ENCODE measurements at places on chromosomes 2 and 18.

GRCh38 chr2:151614606-151615306, 119.5 kb downstream of the NEB start:
- no peak for DNase-seq

GRCh38 chr2:1432726-1433125, 19.5 kb downstream of the TPO start:
- no peak for DNase-seq

- DNase-seq, result no peak
Measured at GRCh38 chr2:64924170-64924934, 64.8 kb upstream of the SLC1A4 start.

DNA sequence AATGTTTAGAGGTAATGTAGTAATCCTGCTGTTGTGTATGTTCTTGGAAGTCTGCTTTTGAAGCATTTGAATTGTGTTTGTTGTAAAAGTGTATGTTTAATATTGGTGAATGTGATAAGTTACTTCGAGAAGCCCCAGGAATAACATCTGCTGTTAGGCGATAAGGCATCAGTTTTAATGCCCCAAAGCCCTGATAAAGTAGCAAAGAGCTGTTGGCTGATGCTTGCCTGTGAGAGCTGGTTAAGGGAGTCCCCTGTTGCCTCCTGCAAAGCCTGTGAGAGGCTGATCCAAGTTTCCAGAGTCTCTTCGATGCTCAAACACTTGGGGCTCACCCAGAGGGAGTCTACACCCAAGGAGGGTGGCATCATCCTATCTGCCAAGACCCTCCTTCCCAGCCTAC, 110.3 kb downstream of the RNF152 start:
- DNase-seq, result no peak

- DNase-seq, result no peak
Measured at GRCh38 chr18:26813043-26813442, 52.5 kb downstream of the AQP4 start.

GRCh38 chr2:122863532-122863931, 1108.1 kb downstream of the TSN start:
- DNase-seq, result no peak

DNA sequence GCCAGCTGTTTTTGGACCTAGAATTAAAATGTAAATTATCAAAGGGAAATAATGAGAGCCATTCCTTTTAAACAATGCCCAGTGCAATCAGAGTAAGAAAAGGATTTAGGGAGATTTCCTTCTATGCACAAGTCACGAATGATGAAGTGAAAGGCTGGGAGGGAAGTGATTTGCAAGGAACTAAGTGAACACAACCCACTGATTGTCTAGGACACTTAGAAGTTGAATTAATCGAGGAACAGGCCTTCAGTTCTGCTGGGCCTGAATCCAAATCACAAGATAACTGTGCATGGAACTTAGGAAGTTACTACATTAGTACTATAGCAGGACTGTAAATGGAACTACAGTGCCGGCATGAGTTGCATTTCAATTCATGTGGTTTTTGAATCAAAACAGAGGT, 17.7 kb downstream of the MAP2 start:
- no peak for DNase-seq

GRCh38 chr2:224837558-224837957, 121.4 kb upstream of the CCDC195 start:
- DNase-seq, result no peak

- DNase-seq, result no peak
Measured at GRCh38 chr18:10249801-10250200, 204.6 kb upstream of the APCDD1 start.

DNA sequence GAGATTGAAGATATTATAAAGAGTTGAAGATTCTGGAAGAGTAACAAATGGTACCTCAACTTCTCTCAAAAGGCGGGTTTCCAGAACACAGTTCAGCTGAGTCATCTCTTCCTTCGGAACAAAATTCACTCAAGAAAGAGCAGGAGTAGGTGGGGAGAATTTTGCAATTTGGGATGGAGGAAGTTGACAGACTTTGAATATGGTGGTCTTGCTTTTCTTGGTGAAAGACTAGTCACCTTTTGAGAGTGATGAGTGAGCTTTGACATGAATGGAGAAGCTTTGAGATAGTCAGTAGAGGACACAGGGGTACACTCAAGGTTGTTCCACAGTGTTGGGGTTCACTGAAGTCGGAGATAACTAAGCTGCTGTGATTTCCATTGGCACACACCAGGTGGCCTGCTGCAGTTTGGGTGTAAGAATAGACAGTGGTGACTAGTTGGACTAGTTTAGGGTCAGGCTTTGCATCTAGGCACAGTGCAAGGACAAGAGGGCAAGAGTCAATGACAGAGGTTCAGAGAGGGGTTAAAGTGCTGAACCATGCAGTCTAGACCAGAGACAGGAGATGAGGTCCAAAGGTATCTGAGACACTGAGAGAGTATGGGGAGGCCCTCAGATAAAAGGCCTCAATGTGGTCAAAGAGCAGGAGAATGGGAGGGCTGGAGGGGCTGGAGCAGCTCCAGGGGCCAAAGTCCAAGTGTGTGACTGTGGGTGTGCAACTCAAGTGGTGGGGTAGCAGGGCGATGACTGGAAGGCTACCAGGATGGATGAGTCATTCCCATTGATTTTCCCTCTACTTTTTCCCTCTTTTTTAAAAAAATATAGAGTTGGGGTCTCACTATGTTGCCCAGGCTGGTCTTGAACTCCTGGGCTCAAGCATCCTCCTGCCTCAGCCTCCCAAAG, 7.7 kb downstream of the CCL20 start:
- no peak for DNase-seq

- DNase-seq, result no peak
Measured at GRCh38 chr2:112301171-112301584, 25.8 kb downstream of the ZC3H6 start.

DNA sequence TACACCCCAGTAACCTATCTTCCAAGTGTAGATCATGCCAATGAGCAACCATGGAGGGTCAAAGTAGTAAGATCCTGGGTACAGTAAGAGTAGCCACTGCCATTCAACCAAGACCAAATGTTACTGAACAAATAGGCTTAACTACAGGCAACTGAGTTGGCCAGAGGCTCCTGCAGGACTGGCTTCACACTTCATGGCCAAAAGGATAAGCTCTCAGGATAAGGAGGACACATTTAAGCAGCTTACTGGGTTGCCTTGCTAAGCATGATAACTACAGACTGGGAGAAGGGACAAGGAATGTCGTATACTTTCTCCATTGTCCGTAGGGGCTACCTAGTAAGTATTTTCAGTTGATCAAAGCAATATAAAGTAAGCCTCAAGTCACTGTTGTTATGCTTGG, 174.7 kb downstream of the INO80D start:
- no peak for DNase-seq

DNA sequence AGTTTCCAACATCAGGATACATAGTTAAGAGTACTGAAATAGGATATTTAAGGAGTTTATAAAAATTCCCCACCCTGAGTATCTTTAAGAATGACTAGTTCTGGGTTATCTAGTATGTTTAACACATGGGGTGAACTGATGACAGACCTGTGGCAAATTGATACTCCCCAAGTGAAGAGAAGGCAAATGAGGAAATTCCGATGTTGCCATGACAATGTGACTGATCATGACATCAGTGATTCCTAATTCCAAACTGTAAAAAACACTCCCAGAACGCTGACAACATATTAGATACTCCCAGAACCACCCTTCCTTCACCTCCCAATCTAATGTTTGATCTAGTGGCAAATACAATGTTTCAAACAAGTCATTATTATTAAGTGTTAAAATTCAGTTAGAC, 77.6 kb downstream of the RBMS1 start:
- no peak for DNase-seq

- no peak for DNase-seq
Measured at GRCh38 chr2:73821669-73822068, 7.1 kb upstream of the STAMBP start.

- DNase-seq, result no peak
Measured at GRCh38 chr2:229884775-229885699, 36.8 kb downstream of the TRIP12 start.

DNA sequence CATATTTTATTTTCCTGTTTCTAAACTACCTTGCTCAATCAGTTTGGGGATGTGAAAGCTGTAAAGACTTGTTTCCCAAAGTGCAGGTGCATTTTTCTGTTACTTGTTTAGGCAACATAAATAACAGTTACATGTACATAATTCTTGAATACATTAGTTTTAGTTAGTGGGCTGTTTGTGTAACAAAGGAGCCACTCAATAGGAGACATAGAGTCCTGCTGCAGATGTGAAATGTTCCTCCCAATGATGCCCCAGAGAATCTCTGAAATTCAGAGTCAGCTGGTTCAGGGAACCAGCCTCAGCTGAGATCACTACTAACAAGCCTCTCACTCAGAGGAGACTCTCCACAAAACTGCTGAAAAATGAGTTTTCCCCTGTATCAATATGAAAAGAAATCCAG, 91.5 kb upstream of the TWSG1 start:
- no peak for DNase-seq

- no peak for DNase-seq
Measured at GRCh38 chr2:47429795-47430194, 26.8 kb downstream of the MSH2 start.

- DNase-seq, result no peak
Measured at GRCh38 chr2:241340631-241341163, 15.4 kb upstream of the FARP2 start.

DNA sequence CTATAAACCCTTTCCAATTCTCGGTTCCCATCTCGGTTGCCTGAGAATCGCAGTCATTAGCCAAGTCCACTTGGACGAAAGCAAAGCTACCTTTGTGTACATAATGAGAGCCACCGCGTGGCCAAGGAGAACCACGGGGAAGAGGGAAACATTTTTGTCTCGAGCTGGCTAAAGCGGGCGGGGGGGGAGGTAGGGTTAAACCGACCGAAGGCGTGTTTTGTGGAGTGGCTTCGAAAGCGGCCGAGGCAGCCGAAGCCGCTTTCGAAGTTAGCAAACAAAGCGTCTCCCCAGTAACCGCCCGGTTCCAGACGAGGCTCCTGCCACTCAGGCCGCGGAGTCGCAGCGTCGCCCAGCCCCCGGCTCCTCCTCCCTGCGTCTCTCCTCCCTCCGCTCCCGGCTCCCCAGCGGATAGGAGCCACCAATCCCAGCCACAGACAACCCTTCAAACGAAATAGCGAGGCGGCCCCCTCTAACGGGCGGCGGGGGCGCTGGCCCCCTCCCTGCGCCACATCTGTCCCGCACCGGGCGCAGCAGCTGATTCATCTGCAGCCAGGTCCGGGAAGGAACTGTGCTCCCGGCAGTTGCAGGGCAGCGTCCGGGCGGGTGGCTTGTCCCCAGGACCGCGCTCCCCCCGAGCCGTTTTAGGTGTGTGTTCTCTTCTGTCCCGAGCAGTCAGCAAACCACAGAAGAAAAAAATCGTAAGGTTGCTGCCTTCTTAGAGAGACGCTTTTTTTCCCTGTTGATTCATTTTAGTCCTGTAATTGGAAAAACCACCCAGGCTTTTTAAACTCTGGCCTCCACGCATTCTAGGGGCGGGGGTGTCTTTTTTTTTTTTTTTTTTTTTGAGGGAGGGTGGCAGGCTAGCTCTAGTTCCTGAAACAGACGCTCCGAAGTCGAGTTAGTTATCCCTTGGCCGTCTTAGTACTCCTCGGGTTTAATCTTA, 1.8 kb upstream of the TGIF1 start:
- DNase-seq, result no peak

DNA sequence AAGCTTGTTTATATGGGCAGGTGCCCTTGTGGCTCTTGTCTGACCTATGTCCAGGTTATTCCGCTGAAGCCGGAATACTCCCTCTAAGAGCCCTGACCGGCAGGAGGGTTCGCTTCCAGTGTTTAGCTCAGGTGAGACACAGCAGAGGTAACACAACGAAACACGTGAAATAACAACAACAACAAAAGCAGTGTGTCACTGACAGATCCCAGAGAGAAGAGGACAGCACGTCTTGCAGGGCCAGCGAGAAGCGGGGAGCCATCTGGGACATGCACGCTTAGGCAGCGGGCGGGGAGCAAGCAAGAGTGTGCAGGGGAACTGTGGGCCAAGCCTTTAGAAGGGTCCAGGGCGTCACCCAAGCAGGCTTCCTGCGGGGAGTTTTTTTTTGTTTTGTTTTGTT, 17.1 kb upstream of the ZDBF2 start:
- no peak for DNase-seq

GRCh38 chr2:173451118-173451517, 96.4 kb downstream of the CDCA7 start:
- DNase-seq, result no peak

- no peak for DNase-seq
Measured at GRCh38 chr2:54652540-54652939, 70.9 kb upstream of the EML6 start.

DNA sequence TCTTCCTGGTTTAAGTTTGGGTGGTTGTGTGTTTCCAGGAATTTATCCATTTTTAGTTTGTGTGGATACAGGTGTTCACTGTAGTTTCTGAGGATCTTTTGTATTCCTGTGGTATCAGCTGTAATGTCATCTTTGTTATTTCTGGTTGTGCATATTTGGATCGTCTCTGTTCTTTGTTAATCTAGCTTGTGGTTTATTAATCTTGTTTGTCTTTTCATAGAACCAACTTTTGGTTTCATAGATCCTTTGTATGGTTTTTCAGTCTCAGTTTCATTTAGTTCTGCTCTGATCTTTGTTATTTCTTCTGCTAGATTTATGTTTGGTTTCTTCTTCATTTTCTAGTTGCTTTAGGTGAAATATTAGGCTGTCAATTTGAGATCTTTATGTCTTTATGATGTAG, 202.4 kb upstream of the ZSWIM2 start:
- no peak for DNase-seq

DNA sequence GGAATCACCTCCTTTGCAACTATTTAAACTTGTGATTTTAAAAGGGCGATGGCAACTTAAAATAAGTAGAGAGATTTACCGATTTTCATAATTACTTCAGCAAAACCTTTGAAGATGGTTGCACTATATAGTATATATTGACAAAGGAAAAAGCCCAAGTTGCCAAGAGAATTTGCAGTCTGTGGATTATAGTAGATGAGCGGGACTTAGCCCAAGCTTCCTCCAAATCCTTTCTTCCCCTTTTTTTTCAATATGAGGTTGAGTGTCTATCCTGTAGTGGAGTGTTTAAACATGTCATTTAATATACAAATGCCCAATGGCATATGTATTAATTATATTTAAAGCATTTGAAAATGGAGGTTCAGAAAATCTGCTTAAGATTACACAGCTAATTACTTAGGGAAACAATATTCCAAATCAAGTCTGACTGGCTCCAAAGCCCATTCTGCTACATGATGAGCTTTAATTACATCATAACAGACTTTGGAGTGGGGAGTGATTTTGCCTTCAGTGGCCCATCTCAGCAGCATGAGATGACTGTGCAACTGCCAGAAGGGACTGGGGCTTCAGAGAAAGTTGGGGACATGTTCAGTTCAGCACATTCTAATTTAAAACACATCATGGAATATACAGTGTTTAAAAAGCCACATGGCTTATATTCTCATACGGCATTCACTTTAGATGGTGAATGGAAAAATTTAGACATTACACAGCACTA, 73.2 kb downstream of the COL3A1 start:
- no peak for DNase-seq
